Neuronal stem cell (in vitro differentiated cells): ENCODE measurements at places on chromosomes 3 and 15.

DNA sequence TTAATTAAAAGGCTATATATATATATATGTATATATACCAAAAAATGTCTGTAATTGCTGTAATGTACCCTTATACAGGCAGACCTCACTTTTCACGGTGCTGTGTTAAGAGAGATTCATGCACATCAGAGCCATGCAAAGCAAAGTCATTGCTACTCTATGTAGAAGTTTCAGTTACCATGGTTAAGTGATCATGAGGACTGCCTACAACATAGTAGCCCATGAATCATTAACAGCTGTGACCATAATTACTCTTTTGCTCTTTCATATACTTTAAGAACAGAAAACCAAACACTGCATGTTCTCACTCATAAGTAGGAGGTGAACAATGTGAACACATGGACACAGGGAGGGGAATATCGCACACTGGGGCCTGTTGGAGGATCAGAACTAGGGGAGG, 225.3 kb upstream of the EPHA3 start:
- no peak overlapping the region for H3K27ac ChIP-seq
- H3K36me3 ChIP-seq: no peaks in the 10 kb centered on the region
- no peaks in the 10 kb centered on the region for H3K27me3 ChIP-seq
- DNase-seq: no peak
- H3K4me1 ChIP-seq: no peaks in the 10 kb centered on the region

DNA sequence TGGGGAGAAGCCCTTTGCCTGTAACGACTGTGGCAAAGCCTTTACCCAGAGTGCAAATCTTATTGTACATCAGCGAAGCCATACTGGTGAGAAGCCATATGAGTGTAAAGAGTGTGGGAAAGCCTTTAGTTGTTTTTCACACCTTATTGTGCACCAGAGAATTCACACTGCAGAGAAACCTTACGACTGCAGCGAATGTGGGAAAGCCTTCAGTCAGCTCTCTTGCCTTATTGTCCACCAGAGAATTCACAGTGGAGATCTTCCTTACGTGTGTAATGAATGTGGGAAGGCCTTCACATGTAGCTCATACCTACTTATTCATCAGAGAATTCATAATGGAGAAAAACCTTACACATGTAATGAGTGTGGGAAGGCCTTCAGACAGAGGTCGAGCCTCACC, 10.9 kb downstream of the ZNF35 start:
- H3K4me3 ChIP-seq: no peak overlapping the region
- no peaks in the 10 kb centered on the region for H3K27me3 ChIP-seq
- no peak for DNase-seq
- no peak overlapping the region for H3K27ac ChIP-seq
- H3K4me1 ChIP-seq: no peaks in the 10 kb centered on the region

- no peak overlapping the region for H3K27ac ChIP-seq
- H3K4me1 ChIP-seq: peaks cover 6% of the 10 kb centered on the region
- no peaks in the 10 kb centered on the region for H3K36me3 ChIP-seq
- DNase-seq: no peak
- no peak overlapping the region for H3K4me3 ChIP-seq
Measured at GRCh38 chr15:36598529-36599177, 19.2 kb downstream of the CDIN1 start.

DNA sequence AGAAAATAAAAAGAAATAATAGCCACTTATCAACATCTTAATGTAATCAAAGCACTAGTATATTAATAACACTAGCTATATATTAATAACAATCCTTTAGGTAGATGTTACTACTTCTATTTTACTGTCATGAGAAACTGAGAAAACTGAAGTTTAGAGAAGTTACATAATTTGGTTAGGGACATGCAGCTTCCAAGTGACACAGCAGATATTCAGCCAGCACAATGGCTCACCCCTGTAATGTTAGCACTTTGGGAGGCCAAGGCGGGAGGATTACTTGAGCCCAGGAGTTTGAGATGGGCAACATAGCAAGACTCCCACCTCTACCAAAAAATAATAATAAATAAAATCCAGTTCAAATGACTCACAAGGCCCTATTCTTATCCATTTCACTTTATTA, 1.9 kb upstream of the UBR1 start:
- H3K36me3 ChIP-seq: peaks cover 17% of the 10 kb centered on the region
- no peak for DNase-seq
- peaks cover 6% of the 10 kb centered on the region for H3K4me1 ChIP-seq
- H3K27ac ChIP-seq: no peak overlapping the region

- no peak overlapping the region for H3K4me3 ChIP-seq
- no peaks in the 10 kb centered on the region for H3K36me3 ChIP-seq
- peak; percentile 35 for DNase-seq
- peaks cover 6% of the 10 kb centered on the region for H3K4me1 ChIP-seq
Measured at GRCh38 chr3:15527031-15527459, 5.5 kb upstream of the COLQ start.

- no peak overlapping the region for H3K4me3 ChIP-seq
- no peaks in the 10 kb centered on the region for H3K27me3 ChIP-seq
- H3K27ac ChIP-seq: no peak overlapping the region
- no peak for DNase-seq
- H3K4me1 ChIP-seq: no peaks in the 10 kb centered on the region
Measured at GRCh38 chr15:88882785-88883184, 12.6 kb downstream of the HAPLN3 start.
